ENCODE measurements at places on chromosomes 3 and 15. TPM values are rescaled to one million over a fixed set of nuclear protein-coding genes. Genes with fewer than 3 reads are reported as not detected.

The POMGNT2 gene
- 6.0 TPM for total RNA-seq

The TMEM108 gene
- not detected for total RNA-seq

The B2M gene
- 454 TPM for total RNA-seq

The CFAP100 gene
- total RNA-seq = not detected

The ERICH6 gene
- total RNA-seq = 0.07 TPM

The PYGO1 gene
- total RNA-seq = 6.8 TPM

The KCNH8 gene
- total RNA-seq = not detected

The ONECUT1 gene
- total RNA-seq = 0.15 TPM

The PPP1R14D gene
- total RNA-seq = 0.21 TPM

The TEX55 gene
- total RNA-seq = not detected

The MAP2K5 gene
- 9.1 TPM for total RNA-seq

The TNFAIP8L3 gene
- total RNA-seq = 43.1 TPM

The CYP1A1 gene
- total RNA-seq = 1.5 TPM

The STRIT1 gene
- total RNA-seq = not detected

The PLXNB1 gene
- total RNA-seq = 16.7 TPM

The PHC3 gene
- total RNA-seq = 23.5 TPM

The FAM174B gene
- total RNA-seq = 9.1 TPM

The TRANK1 gene
- total RNA-seq = 2.1 TPM

The PRTG gene
- total RNA-seq = 8.6 TPM

The PRR20G gene
- 2.4 TPM for total RNA-seq

The MAP6D1 gene
- total RNA-seq = 6.6 TPM

The TRAT1 gene
- total RNA-seq = not detected
